Ovary (tissue), 10 donors: ENCODE measurements at places on chromosomes 12 and 14. TPM values are rescaled to one million over a fixed set of nuclear protein-coding genes. Genes with fewer than 3 reads are reported as not detected.

C14orf39 gene
- 0.84 TPM for total RNA-seq

MANSC4 gene
- not detected for total RNA-seq

PZP gene
- total RNA-seq = 0.13 TPM

RASSF8 gene
- total RNA-seq = 60.3 TPM

ADCY4 gene
- total RNA-seq = 10.9 TPM

NEDD1 gene
- 14.5 TPM for total RNA-seq

LRRC10 gene
- not detected for total RNA-seq
